ENCODE measurements at places on chromosomes 16 and 17. TPM values are rescaled to one million over a fixed set of nuclear protein-coding genes. Genes with fewer than 3 reads are reported as not detected.
A peak's percentile ranks its signal among the peaks of the same experiment; 100 is the strongest.

Gene TSNAXIP1
- total RNA-seq: 3.5 TPM

Gene HP
- total RNA-seq: 66.8 TPM

Gene MPP2
- total RNA-seq: 0.62 TPM

Gene CCL2
- 34.1 TPM for total RNA-seq

Gene CNGB1
- total RNA-seq: 0.35 TPM

Gene DUSP3
- 92.9 TPM for total RNA-seq

Gene C16orf46
- not detected for total RNA-seq

Gene HES7
- total RNA-seq: 0.21 TPM

DNA sequence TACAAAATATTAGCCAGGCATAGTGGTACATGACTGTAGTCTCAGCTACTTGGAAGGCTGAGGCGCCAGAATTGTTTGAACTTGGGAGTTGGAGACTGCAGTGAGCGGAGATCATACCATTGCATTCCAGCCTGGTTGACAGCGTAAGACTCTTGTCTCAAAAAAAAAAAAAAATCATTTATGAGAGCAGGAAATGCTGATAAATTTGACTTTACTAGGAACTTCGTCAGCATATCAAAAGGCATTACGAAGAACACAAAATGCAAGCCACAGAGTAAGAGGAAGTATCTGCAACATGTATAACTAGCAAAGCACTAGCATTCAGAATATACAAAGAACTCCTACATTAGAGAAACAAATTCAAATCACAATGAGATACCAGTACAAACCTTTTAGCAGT, 279.3 kb downstream of the ZFHX3 start:
- DNase-seq: no peak
- H3K4me3 ChIP-seq: no peak overlapping the region
- no peaks in the 10 kb centered on the region for H3K4me1 ChIP-seq
- H3K27me3 ChIP-seq: no peaks in the 10 kb centered on the region
- no peaks in the 10 kb centered on the region for H3K36me3 ChIP-seq
- H3K27ac ChIP-seq: no peak overlapping the region

DNA sequence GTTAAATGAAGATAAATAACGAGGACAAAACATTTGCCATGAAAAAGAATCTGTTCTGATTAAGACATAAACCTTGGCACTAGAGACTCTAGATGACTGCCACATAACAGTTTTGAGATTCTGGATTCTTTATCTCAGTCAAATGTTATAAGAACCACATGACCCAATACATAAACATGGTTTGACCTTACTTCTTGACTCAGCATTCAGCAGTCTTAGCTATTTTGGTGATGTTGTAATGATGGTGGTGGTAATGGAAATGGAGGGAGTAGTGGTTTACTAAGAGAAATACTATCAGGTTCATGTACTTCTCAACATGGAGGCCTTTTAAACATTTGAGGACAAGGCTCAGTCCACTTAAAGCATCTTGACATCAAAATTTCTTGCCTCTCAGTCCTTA, 925.4 kb downstream of the CDH11 start:
- H3K4me1 ChIP-seq: no peaks in the 10 kb centered on the region
- no peak overlapping the region for H3K27ac ChIP-seq
- no peak overlapping the region for H3K4me3 ChIP-seq
- no peaks in the 10 kb centered on the region for H3K27me3 ChIP-seq
- no peak for DNase-seq

GRCh38 chr17:49952912-49953497, 16.0 kb upstream of the DLX4 start:
- H3K27ac ChIP-seq: no peak overlapping the region
- H3K4me3 ChIP-seq: no peak overlapping the region
- H3K4me1 ChIP-seq: no peaks in the 10 kb centered on the region
- no peaks in the 10 kb centered on the region for H3K36me3 ChIP-seq
- H3K27me3 ChIP-seq: peaks cover 43% of the 10 kb centered on the region
- no peak for DNase-seq

DNA sequence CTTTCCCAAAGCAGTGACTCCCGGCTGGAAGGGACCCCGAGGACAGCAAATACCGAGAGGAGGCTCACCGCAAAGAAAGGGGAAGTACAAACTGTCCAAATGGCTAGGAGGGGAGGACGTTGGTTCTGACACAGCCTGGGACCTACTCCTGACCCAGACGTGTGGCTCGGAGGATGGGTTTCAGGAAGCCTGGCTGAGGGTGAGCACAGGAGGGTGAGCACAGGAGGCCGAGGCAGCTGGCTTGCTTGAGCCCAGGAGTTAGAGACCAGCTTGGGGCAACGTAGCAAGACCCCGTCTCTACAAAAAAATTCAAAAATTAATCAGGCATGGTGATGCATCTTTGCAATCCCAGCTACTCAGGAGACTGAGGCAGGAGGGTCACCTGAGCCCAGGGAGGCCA, 83.2 kb downstream of the C16orf78 start:
- H3K36me3 ChIP-seq: no peaks in the 10 kb centered on the region
- no peak for DNase-seq
- no peaks in the 10 kb centered on the region for H3K4me1 ChIP-seq
- no peak overlapping the region for H3K27ac ChIP-seq
- no peak overlapping the region for H3K4me3 ChIP-seq

DNA sequence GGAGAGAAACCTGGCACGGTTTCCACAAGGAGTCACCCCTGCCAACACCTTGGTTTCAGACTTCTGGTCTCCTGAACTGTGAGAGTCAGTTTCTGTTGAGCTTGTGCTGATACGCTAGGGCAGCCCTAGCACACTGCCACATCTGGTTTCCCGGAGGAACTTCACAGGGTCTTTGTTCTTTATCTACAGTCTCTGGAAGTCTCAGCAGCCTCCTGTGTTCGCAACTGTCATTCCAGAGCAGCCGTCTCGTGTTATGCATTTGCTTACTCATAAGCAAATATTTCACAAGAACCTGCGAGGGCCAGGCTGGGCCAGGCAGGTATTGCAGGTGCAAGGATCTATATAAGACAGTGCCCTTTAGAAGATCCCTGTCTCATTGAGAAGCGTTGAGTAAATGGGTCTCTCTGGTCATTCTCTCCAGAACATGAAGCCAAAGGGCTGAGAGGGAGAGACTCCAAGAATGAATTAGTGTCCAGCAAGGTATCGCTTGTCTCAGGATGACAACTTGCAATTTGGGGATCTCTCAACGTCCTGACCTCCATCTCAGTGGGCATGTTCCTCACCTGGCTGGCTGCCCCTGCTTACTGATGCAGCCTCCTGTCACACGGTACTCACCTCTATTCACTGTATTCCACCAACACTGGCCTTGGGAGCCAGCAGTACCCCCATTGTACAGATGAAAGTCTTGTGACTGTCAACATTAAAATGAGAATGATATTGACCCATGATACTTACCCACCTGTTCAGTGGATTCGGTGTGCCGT, 141.2 kb downstream of the WWOX start:
- H3K27ac ChIP-seq: no peak overlapping the region
- H3K27me3 ChIP-seq: no peaks in the 10 kb centered on the region
- H3K4me1 ChIP-seq: peaks cover 14% of the 10 kb centered on the region
- H3K4me3 ChIP-seq: no peak overlapping the region

- no peak overlapping the region for H3K4me3 ChIP-seq
- H3K27ac ChIP-seq: no peak overlapping the region
- H3K36me3 ChIP-seq: peaks cover 84% of the 10 kb centered on the region
- DNase-seq: no peak
- H3K27me3 ChIP-seq: no peaks in the 10 kb centered on the region
These were observed 27.3 kb downstream of the ANKFY1 start for GRCh38 chr17:4236456-4236855.

DNA sequence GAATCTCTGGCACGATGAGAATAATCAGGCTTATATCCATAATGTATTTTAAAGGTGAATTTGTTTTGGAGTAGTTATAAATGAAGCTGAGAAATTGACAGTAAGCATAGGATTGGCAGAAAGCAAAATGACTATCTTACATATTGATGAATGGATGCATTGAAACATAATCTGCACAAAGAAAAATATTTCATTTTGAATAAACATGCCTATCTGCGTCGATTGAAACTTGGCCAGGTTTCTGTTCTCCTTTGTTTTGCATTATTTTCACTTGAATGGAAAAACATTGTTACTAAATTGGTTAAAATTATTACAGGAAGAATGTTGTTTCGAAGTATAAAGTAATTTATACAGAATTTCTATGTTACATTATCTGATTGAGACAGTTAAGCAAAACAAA, 128.2 kb downstream of the USP22 start:
- H3K27ac ChIP-seq: no peak overlapping the region
- no peaks in the 10 kb centered on the region for H3K36me3 ChIP-seq
- DNase-seq: no peak
- H3K4me3 ChIP-seq: no peak overlapping the region

DNA sequence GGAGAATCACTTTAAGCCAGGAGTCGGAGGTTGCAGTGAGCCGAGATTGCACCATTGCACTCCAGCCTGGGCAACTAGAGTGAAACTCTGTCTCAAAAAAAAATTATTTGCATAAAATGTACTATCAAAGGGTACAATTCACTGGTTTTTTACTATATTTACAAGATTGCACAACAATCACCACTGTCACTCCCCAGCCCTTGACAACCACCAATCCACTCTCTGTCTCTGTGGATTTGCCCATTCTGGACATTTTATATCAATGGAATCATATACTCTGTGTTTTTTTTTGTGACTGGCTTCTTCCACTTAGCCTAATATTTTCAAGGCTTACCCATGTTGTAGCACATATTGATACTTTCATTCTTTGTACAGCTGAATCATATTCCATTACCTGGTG, 18.8 kb downstream of the TBX2 start:
- peak overlapping the region; percentile 14 for H3K27ac ChIP-seq
- peaks cover 15% of the 10 kb centered on the region for H3K4me1 ChIP-seq
- DNase-seq: no peak
- H3K27me3 ChIP-seq: peaks cover 12% of the 10 kb centered on the region

- H3K36me3 ChIP-seq: no peaks in the 10 kb centered on the region
- DNase-seq: peak; percentile 73
- H3K27me3 ChIP-seq: no peaks in the 10 kb centered on the region
- H3K27ac ChIP-seq: no peak overlapping the region
These were observed 40.8 kb downstream of the METRNL start for GRCh38 chr17:83119987-83120864.
